ENCODE measurements at places on chromosomes 12 and 14.

- no peak for DNase-seq
These were observed 47.4 kb upstream of the BTG1 start for GRCh38 chr12:92193063-92193462.

DNA sequence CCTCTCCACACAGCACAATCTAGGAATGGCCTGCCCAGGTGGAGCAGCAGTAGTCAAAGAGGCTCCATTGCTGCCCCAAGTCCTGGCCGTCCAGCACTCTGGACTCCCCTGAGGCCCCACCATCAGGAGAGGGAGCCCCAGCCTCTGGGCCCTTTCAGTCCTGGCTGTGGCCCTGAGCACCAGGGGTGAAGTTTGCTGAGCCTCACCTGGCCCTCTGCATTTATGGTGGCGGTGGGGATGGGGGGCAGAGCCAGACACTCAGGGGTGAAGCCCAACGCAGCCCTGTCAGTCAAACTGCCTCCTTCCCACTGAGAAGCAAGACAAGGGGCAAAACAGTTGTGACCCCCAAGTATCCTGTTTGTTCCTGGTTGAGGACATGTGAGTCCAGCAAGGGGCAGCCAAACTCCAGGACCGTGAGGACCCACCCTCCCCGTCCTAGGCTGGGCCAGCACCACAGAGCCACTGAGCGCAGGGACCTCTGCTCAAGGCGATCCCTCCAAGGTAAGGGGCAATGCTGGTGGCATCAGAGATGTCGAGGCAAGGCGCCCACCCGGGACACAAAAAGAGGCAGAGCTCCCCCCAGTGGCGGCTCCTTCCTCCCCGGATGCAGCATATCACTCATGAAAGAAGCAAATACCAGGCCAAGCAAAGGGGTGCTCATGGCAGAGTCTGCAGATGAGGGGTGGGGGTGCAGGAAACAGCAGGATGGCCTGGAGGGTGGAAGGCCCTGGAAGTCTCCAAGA, 4.8 kb upstream of the AMN start:
- DNase-seq, result peak; percentile 31

GRCh38 chr14:95662376-95663186, 23.6 kb upstream of the TCL1B start:
- DNase-seq, result no peak

- no peak for DNase-seq
These were observed 5.2 kb upstream of the SLC8B1 start for GRCh38 chr12:113340061-113340460.

GRCh38 chr14:32102152-32102787, 25.2 kb downstream of the ARHGAP5 start:
- no peak for DNase-seq

- no peak for DNase-seq
These were observed 15.6 kb upstream of the TTC7B start for GRCh38 chr14:90831821-90832220.

DNA sequence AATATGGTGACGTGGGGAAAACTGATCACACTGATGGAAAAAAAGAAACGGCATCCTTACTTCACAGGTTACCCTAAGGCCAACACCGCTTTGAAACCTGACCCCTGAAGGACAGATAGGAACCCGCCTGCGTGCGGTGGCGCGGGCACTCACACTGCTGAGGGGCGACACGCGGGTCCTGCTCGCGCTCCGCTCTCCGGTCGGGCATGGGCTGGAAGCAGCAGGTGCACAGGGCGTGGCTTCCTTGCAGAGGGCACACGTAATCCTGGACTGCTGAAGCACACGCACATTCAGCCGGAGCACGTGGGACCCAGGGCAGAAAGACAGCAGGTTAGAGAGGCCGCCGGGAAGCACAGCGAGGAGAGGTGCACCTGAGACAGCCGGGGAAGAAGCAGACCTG, 22.8 kb upstream of the GOLGA3 start:
- DNase-seq, result no peak

GRCh38 chr14:64265222-64265621, 28.9 kb downstream of the ESR2 start:
- DNase-seq, result no peak

All from right lung (tissue), 10 donors.